ENCODE measurements at places on chromosomes 4 and X.
A peak's percentile ranks its signal among the peaks of the same experiment; 100 is the strongest.

- DNase-seq, result no peak
These were observed 7.9 kb downstream of the TBX22 start for GRCh38 chrX:80022363-80023031.

DNA sequence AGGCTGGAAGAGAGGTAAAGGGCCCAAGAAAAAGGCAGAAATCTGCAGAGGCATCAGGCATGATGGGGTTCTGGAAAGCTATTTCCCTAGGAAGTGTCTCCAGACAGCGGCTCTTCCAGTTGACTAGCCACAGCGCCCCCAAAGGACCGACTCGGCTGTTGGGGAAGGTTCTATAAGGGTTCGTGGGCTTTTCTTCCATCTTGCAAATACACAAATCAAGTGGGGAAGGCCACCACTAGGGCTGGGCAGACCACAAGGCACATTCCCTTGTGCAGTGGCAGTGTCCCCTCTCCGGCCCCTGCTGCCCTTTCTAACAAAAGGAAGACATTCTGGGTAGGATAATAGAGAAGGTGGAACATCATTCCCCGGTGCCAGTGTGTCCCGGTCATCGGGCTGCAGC is 18.2 kb downstream of the BCOR start:
- DNase-seq, result no peak

DNA sequence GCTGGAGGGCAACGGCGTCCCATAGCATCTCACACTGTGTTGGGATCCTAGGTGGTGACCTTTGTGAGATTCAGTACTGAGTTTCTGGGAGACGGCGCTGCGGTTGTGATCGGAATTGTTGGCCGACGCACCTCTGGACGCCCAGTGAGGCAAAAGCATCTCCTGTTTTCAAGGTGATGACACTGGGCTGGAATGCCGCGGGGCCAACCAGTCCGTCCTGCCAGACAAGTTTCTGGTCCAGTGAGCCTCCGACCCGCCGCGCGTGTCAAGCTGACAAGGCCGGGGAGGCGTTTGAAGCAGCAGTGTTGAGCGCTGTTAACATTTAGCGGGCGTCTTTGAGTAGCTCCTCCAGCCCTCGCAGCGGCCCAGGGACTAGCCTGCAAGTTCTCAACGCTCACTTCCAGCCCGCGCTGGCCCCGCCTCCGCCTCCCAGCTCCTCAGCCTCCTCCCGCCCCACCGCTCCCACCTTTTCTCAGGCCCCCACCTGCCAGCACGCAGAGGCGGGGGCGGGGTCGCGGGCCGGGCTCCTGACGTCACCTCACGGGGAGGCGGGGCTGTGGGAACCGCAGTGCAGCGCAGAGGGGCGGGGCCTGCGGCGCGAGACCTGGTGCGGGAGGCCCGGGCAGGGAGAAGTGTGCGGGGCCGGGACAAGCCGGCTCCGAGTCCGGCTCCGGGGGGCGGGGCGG is 482 bp upstream of the CDS1 start:
- peak; percentile 31 for DNase-seq

DNA sequence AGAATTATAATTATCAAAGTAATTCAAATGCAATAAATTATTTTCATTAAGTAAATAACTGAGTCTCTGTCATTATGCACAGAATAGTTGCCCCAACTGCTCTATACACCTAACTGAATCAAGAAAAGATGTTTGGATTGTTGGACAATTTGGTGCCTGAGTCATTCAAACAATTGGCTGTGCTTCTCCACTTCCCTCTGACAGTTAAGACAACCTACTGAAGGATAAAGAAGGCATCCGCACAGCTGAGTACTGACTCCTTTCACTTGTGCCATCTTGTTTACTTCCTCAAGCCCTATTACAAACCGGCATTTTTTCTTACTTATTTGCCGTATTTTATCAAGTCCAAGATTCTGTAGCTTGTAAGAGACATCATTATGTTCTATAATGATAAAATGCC is 110.6 kb upstream of the C1QTNF7 start:
- DNase-seq, result peak; percentile 49

GRCh38 chrX:153886915-153887314 is 942 bp upstream of the L1CAM start:
- DNase-seq, result no peak

DNA sequence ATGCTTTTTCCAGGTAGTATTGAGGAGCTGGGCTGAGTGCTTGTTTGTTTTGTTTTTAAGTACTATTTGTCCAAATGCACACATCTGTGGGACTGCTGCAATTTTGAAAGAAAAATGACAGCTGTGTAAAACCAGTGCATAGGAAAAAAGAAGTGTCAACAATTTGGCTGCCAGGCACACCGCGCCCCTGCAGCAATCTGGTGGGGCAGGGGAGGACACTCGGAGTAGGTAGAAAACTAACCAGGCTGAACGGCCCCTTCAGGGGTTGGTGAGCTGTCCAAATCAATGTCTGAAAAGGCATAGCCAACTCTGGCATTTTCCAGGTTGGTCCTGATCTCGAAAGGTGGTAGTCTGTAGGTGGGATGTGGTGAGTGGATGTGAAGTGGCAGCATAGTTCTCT is 1.1 kb downstream of the LDOC1 start:
- no peak for DNase-seq

DNA sequence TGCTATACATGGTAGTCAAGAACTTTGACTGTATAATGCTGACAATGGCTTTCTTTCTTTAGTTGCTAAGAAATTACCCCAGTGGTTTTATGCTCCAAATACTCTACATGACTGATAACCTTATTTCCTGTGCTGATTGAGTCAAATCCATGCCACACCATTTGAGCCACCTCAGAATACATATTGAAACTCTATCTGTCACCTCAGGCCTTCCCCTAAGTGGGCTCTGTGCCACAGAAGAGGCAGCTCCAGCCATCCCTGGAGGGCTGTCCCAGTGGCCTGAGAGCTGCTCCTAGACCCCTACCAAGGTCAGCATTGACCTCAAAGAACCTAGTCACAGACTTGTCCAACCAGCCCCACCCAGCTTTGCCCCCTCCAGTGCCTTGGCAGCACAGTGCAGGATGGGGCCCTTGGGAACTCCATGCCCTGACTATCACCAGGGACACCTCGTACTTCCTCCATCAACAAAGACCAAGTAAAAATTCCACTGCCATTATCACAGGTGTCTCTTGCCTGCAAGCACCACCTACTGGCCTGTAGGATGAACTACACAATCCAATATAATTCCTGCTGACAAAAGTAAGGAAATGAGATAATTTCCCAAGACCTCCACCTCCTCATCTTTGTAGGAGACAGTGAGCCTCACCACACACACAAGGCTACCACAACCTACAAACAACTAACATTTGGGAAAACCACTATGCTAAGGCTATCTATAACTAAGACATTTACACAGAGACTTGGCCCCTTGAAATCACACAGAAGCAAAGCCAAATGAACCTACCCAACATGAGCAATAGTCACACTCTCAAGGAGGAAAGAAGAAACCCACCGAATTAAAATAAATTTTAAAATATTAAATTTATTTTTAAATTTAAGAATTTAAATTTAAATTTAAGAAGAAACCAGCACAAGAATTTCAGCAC is 239.9 kb downstream of the NKX6-1 start:
- DNase-seq, result peak; percentile 42

GRCh38 chrX:34341258-34341657 is 209.1 kb upstream of the FAM47A start:
- no peak for DNase-seq

- DNase-seq, result no peak
These were observed 1146.9 kb downstream of the PDHA2 start for GRCh38 chr4:96986816-96987215.

GRCh38 chr4:149426461-149426860 is 389.2 kb downstream of the IQCM start:
- peak; percentile 85 for DNase-seq

- peak; percentile 60 for DNase-seq
These were observed 545.2 kb downstream of the C4orf33 start for GRCh38 chr4:129641179-129641578.

DNA sequence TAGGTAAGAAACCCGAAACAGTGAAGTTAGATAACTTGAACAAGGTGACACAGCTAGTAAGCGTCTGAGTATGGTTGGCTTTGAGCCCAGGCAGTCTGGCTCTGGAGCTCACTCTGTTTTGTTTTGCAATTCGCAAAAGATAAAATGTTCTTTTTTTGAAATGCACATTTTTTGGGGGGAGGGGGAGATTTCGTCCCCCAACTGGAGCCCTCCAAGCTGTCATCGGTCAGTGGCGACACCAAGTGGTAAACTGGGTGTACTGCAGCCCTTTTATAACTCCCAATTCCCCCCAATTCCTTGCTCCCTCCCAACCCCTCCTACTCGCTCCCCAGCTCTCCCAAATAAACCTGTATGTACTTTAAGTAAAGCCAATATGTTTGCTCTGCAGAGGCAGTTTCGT is 2.8 kb upstream of the CLCN5 start:
- peak; percentile 45 for DNase-seq

DNA sequence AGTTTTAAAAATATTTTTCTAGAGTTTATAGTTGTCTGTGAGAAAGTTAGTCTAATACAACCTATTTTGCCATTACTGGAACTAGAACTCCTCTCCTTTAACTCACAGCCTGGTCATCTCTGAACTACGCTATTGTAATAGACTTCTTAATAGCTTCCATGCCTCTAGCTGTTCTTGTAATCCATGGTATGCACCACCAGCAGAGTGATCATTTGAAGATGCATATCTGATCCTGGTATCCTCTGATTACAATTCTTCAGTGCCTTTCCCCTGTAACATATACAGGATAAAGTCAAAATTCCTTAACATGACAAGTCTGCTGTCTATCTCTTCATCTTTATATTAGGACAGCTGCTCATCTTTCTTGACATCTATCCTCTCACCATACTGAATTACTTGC is 37.6 kb upstream of the NALF2 start:
- no peak for DNase-seq

DNA sequence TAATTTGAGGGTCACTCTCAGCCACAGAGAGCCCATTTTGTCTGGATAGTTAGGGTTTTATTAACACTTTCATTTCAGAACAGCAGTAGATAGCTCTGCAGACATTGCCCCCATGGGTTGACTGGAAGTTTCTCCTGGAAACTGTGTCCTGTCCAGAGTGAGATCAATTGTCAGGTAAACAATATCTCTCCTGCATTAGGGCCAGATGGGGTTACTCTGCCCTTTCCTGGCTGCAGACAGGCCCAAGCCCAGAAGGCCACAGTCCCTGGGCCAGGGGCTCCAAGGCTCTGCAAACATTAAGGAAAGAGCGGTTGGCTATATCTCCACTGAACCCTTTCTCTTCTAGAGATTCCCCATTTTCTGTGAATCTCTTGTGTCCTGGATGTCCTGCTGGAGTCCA is 436.8 kb upstream of the PRKX start:
- DNase-seq, result no peak

- DNase-seq, result peak; percentile 81
These were observed 24.0 kb downstream of the DOCK11 start for GRCh38 chrX:118519411-118520215.

- no peak for DNase-seq
These were observed 586.4 kb downstream of the PRR32 start for GRCh38 chrX:127405946-127406345.

DNA sequence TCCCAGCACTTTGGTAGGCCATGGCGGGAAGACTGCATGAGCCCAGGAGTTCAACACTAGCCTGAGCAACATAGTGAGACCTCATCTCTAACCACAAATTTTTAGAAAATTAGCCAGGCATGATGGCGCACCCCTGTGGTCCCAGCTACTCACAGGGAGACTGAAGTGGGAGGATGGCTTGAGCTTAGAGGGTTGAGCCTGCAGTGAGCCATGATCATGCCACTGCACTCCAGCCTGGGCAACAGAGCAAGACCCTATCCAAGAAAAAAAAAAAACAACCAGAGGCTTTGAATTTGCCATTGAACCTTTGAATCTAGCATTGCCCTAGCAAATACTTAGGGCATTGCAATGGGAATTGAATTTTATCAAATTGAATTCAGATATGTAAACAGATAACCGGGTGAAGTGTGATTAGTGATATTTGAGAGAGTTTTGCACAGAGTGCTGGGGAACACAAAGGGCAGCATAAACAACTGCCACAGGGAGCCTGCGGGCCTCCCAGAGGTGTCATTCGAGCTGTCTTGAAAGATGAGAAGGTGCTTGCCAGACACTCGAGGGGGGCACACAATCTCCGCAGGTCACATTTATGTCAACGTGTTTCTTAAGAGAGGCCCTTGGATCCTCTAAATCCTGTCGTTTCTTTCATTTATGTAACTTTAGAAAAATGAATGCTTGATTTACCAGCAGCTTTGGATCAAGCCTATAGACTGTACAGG is 200.3 kb downstream of the AASDH start:
- no peak for DNase-seq

- DNase-seq, result peak; percentile 30
These were observed 92.0 kb upstream of the CBR4 start for GRCh38 chr4:169102026-169102425.

- no peak for DNase-seq
These were observed 196.6 kb upstream of the ETNPPL start for GRCh38 chr4:108959491-108959890.

DNA sequence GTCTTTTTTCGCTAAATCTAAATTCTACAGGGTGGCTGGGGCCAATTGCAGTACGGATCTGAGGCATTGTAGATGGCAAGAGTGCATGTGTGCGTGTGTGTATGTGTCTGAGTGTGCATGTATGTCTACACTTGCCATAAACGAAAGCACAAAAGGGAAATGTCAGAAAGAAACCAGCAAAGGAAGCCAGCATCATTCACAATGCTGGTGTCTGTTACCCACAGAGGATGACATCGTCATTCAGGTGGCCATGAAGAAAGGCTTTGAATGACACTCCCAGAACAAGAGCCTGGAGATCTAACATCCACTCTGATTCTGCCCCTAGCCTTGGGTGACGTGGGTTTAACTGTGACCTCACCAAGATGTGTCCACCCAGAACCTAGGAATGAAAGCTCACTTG is 124.6 kb downstream of the DHRSX start:
- DNase-seq, result no peak

DNA sequence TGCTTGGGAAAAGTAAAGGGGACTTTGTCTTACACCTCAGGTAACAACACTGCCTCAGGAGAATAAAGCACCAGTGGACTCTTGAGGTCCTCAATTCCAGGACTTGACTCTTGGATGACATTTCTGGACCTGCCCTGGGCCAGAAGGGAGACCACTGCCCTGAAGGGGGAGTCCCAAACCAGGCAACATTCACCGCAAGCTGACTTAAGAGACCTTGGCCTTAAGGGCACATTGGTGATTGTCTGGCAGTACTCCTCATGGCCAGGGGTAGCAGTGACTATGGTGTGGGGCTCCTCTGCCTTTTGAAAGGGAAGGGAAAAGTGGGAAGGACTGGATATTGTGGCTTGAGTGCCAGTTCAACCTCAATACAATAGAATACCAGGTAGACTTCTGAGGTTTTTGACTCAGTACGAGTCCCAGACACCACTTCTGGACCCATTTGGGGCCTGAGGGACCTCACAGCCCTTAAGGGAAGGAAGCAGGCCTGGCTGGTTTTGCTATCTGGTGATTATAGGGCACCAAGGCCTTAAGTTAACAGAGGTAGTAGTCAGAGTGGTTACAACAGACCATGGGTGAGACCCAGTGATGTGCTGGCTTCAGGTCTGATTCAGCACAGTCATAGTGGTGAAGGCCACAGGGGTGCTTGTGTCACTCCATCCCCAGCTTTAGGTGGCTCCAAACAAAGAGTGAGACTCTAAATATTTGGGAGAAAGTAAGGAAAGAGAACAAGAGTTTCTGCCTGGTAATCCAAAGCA is 121.2 kb upstream of the TET2 start:
- no peak for DNase-seq

Data from fibroblast of mammary gland (primary cell).